ENCODE measurements at places on chromosomes 1 and 21. TPM values are rescaled to one million over a fixed set of nuclear protein-coding genes. Genes with fewer than 3 reads are reported as not detected.

IGFN1 gene
- 12.5 TPM for total RNA-seq

GRCh38 chr21:41210426-41211059 lies 42.6 kb downstream of the BACE2 start:
- DNase-seq, result no peak

GRCh38 chr1:119388450-119388849 lies 19.9 kb downstream of the HAO2 start:
- DNase-seq, result no peak

GRCh38 chr1:64122588-64122987 lies 80.8 kb upstream of the UBE2U start:
- no peak for DNase-seq

DNA sequence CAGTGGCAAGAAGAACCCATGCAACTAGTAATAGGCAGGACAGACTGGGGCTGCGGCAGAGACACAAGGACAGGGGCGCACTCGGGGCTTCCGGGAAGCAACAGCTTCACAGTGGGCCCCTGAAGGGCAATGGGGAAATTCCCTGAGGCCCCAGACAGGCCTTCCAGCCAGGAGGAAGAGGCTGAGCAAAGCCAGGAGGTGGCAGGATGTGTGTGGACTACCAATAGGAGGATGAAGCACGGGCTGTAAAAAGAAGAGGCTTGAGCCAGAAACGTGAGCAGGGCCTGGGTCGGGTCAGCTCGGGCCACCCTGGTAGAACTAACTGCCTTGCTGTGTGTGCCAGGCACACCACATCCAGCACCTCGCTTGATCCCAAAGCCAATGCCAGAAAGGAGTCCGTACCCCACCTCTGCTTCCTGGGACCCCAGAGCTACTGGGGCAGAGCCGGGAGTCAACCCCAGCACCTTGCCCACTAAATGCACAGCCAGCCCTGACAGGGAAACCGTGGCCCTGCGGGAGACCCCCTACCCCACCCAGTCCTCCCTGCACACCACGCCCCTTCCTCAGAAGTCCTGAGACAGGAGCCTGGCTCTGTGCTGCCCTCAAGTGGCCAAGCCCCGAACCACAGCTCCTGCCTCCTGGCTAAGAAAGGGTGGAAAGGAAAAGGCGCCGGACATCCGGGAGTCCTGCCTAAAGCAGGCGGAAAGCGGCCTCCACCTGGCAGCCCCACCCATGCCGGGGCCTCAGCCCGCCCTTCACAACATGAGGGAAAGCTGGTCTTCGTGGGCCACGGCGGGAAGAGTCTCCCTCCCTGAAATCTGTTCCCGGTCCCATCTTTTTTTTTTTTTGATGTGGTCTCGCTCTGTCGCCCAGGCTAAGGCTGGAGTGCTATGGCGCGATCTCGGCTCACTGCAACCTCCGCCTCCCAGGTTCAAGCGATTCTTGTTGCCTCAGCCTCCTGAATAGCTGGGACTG lies 33.7 kb downstream of the TTC39A start:
- peak; percentile 95 for DNase-seq

VANGL2 gene
- total RNA-seq, result 3.8 TPM

DNA sequence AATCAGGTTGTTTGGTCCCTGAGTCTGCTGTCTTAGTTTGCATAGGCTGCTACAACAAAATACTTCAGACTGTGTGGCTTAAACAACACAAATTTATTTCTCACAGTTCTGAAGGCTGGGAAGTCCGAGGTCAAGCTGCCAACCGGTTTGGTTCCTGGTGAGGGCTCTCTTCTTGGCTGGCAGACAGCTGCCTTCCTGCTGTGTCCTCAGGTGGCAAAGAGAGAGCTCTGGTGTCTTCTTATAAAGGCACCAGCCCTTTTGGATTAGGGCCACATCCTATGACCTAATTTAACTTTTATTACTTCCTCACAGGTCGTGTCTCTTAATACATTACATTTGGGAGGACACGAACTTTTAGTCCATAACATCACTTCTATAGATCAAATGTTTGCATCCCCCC lies 89.6 kb upstream of the CD34 start:
- DNase-seq, result no peak

GRCh38 chr1:163471779-163472650 lies 150.3 kb downstream of the NUF2 start:
- no peak for DNase-seq

RNU1-3 gene
- total RNA-seq, result under 0.01 TPM

DNA sequence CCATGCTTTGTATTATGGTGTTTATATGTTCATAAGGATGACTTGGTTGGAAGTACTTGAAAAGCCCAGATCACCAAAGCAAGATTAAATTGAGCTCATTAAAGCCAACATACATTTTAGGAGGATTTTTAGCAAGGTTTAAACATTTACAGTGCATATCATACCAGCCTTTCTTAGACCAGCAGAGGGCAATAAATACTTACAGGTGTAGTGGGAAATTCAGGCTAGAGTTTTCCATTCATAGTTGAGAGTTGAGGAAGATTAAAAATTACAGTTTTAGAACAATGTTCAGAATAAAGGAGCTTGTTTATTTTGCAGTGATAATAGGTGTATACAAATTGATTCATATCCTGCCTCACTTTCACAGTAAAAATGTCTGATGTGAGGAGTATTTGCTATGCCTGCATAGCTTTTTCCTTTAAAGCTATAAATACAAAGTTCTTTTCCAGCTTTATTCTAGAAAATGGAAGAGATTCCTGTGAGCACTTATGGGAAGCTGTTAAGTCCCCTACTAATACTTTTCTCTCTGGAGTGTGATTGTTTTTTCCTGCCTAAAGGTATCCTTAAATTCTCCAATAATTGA lies 35.3 kb downstream of the DTL start:
- no peak for DNase-seq

DNA sequence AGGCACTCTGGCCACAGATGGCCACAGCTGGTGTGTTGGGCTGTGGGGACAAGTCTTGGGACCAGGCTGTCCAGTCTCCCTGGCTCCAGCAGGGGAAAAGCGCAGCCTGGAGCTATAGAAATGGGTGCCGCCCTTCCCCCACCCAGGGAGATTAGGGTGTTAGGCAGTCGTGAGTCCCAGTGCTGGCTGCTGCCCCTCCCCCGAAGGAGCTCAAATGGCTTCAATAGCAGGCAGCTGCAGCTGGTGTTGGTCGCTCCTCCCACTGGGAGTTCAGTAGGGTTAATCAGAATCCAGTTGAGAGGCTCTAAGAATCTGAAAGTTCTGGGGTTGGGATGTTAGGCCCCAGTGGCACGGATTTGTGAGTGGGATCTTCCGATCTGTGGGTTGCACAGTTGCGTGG lies 595.6 kb upstream of the PKN2 start:
- no peak for DNase-seq

- no peak for DNase-seq
Measured at GRCh38 chr21:35628316-35628715, 432.0 kb downstream of the SETD4 start.

MAN1C1 gene
- total RNA-seq, result 21.1 TPM

SLC2A5 gene
- 90.5 TPM for total RNA-seq

NHLH2 gene
- total RNA-seq, result 3.1 TPM

GRCh38 chr1:165856606-165857005 lies 29.2 kb downstream of the UCK2 start:
- no peak for DNase-seq

- DNase-seq, result no peak
Measured at GRCh38 chr1:8426996-8427395, 109.1 kb downstream of the SLC45A1 start.

Data from testis (tissue), 5 donors.